ENCODE measurements at places on chromosomes 12 and 14.

- DNase-seq: no peak
Observed at GRCh38 chr14:96368534-96368933, 5.2 kb downstream of the GSKIP start.

DNA sequence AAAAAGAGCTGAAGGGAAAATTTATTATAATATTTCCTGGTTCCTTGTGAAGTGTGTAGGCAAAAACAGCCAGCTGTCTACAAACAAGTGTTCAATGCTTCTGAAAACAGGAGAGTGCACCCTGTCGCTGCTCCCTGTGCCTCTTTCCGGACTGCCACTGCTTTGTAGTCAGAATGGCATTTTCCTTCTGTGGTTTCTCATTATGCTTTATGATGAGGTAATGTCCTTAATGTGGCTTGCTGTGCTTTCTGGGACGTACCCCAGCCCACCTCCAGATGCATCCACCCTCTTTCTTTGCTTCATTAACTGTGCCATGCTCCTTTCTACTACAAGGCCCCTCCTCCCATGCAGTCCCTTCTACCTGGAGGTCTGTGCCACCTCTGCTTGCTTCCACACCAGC, 148.1 kb downstream of the SYT1 start:
- peak; percentile 2 for DNase-seq

- DNase-seq: peak; percentile 85
Observed at GRCh38 chr12:31118347-31119191, 44.9 kb downstream of the DDX11 start.

- no peak for DNase-seq
Observed at GRCh38 chr12:121404734-121405133, 4.8 kb downstream of the RNF34 start.

DNA sequence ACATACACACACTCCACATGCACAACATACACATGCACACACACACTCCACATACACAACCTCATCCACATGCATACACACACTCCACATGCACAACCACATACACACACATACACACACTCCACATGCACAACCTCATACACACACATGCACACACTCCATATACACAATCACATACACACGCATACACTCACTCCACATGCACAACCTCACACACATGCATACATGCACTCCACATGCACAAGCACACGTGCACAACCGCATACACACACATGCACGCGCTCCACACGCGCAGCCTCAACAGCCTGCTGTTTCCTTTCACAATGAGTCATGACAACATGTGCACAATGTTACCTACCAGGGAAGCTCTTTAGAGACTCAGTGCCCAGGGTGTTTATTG, 61.2 kb upstream of the TMEM132C start:
- no peak for DNase-seq

DNA sequence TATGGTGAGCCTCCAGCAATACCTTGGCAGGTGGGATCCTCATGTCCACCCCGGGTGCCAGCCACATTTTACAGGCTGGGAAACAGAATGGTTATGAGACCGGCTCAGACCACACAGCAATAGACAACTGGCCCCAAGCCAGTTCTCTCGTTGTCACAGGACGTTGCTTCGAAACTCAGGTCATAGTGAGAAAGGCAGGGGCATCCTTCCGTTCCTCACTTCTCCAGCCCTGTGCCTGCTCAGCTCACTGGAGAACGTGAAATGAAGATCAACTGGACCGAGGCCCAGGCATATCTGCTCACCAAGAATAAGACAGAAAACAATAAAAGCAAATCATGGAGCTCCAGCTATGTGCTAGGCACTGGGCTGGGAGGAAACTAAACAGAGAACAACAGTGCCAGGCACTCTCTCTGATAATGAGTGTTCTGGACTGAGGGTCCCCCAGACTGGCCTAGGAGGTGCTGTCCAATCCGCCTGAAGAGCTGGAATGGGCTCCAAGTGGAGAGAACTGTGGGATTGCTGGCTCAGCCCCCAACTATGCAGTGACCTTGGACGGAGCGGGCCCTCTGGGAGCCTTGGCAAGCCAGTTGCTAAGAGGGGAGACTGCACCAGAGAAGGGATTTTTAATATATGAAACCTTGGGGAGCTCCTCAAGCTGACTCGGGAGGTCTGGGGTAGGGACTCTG, 18.8 kb upstream of the FAIM2 start:
- DNase-seq: no peak

DNA sequence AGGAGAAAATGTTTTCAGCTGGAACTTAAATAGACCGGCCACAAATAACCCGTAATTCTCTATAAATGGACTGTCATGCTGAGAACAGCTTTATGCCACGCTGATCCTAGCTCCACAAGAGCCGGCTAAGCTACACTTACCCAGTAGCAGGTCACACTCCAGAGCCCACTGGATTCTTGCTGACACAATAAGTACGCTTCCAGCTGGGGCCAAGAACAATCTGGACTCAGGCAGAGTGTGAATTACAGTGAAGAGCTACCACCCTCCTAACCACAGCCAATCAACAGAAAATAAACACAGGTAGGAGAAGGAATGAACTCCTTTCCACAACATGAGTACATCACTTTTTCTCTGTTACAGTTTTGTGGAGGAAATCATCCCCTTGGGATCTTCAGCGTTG, 531.3 kb downstream of the GALC start:
- no peak for DNase-seq

DNA sequence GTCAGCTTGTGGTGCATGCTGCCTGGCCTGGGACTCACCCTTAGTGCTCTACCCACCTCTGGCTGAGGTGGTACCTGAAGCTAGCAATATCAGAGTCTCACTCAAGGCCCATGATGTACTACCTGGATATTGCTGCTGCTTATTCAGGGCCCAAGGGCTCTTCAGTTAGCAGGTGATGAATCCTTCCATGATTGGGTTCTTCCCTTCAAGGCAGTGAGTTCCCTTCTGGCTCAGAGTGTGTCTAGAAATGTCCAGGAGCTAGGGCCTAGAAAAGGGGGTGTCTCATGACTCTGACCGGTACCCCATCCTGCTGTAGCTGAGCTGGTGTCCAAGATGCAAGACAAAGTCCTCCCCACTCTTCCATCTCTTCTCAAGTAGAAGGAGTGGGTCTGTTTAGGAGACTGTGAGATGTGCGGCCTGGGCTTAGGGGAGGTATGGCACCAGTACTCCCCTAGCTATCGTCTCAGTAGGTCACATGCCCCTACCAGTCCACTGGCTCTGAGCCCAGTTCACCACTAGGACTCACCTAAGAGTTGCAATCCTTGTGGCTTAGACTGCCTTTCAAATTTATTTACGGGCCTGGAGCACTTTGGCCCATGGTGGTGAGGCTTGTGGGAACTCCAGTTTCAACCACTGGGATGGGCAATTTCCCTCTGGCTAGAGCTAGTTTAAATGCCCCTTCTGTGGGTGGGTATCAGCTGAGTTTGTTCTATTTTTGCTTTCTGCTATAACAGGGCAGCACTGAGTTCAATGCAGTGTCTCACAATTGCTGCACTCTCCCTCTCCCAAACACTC, 12.2 kb downstream of the PRORP start:
- no peak for DNase-seq

GRCh38 chr12:5096241-5096924, 52.7 kb downstream of the KCNA5 start:
- peak; percentile 67 for DNase-seq

- DNase-seq: no peak
Observed at GRCh38 chr14:94635154-94635553, 23.0 kb downstream of the SERPINA3 start.

- no peak for DNase-seq
Observed at GRCh38 chr14:54058505-54058904, 101.9 kb upstream of the BMP4 start.

- no peak for DNase-seq
Observed at GRCh38 chr14:103288076-103288766, 45.8 kb upstream of the EIF5 start.

GRCh38 chr12:52210186-52210924, 18.5 kb upstream of the KRT80 start:
- no peak for DNase-seq

DNA sequence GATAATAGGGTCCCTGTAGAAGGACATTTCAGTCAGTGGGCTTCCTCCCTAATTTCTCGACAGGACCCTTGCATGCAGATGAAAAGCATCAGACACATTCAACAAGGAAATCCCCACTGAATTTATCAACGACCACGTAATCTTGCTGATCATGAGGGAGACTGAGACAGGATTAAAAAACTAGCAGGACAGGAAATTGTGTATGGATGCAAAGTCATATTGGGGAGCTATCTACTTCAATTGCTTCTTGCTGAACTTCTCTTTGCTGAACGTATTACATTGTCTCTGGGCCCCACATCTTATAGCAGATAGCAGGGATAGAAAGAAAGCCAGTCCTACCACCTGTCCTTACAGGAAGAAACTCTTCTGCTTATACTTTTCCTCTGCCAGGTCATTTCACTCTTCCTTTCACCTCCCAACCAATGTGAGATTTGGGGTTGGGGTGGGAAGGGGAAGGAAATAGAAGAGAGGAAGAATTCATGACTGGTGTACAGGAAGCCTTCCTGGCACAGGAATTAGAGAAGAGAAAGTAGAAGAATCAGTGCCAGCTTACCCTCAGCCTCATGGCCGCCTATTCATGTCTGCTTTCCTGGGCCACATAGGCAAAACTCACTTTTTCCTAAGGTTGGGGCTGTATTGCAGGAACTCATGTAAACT, 333.3 kb downstream of the ZFP36L1 start:
- DNase-seq: peak; percentile 26
